Activated CD4-positive, alpha-beta T cell treated with anti-CD3 and anti-CD28 coated beads, Interleukin-10, Interleukin-2, amounts not matched to agents 100 ng/mL and 50 ng/mL, durations not matched to agents 16 hours and 8 hours (primary cell): ENCODE measurements at places on chromosomes 3 and 15.

DNA sequence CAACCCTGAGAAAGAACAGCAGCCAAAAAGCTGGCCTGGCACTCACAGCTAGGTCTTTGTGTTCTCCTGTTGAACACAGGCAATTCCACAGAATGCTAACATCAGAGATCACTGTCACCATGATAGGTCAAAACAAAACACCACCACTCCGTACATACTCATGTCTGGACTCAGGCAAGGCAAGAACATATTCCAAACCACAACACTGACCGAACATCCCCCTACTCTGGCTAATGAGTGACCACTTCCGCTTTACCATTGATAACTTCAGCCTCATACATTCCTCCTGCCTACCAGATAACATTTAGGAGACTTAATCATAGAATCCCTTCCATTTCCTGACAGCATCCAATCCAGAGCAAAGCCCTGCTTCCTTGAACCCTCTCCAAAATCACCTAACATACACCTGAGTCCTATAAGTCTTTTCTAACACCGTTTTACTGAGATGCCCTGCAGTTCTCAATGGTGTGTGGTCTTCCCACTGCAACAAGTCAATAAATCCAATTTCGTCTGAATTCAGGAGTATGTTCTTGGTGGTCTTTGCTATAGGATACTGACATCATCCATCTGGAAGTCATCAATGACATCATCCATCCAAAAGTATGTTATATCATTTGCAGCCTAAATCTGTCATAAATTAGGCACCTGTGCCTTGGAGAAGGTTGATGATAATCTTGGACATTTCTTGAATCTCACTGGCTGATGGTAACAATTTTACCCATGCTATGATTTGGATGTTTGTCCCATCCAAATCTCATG, 23.7 kb downstream of the RIOX2 start:
- DNase-seq = no peak

DNA sequence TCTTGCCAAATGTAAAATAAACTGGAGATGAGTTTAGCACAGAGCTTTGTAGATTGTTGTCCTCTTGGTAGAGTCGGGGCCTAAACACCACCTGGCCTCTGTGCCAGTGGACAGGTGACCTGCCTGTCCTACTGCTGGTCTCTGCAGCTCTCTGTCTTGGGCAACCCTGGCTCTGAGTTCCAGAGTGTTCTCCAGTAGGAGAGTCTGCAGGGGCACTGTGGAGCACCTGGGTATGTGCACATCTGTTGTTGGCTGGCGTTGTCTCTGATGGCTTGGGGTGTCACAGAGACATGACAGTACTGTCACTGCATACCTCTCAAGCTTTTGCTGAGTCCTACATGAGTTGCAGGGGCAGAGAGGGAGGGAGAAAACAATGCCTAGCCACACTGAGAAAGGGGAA, 112.6 kb downstream of the IGF1R start:
- DNase-seq = no peak

DNA sequence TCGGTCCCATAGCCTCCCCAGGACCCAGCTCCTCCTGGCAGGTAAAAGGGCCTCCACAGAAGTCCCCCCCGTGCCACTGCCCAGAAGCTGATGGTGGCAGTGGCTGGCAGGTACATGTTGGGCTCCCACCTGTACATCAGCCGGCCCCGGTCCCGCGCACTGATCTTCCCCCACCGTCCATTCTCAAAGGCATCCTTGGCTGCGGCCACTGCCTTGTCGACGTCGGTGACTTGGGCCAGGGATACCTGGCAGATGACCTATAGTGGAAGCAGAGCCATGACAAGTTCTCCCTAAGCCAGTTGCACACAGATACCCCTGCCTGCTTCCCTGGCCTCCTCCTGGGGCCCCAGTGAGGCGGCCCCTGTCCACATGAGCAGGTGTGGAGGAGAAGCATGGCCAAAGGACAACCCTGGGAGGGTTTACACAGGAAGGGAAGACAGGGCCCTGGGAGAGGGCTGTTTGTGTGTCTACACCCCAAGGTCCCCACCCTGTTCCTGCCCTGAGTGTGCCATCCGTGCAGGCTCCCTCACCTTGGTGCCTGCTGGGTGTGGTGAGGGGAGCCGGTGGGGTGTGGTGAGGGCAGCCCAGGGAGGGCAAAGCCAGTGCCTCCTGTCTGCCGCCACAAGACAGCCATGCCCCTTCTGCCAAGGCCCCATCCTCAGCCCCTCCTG, 44.8 kb downstream of the ALDH1L1 start:
- no peak for DNase-seq

DNA sequence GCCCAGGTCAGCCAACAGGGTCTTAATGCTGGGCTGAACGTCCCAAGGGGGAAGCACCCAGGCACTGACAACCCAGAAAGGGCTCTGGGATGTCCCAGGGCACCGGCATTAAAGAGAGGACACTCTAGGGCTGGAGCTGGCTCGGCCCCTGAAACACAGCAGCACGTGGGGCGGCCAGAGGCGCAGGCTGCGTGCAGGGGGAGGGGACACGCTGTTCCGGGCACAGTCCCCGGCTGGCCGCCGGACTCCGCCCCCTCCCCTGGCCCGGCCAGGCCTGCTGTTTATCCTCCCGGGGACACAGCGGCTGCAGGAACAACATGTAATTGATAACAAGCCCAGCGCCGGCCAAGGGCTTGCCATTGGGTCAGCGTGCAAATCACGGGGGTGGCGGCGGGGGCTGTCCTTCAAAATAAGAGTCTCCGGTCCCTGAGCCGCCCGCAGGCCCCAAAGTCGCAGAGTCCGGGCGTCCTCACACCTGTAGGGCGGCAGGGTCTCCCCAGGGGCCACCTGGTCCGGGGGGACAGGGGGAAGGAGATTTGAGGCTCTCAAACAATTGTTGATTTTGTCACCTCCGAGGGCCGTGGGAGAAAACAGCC, 1.3 kb downstream of the KLF15 start:
- DNase-seq = no peak

DNA sequence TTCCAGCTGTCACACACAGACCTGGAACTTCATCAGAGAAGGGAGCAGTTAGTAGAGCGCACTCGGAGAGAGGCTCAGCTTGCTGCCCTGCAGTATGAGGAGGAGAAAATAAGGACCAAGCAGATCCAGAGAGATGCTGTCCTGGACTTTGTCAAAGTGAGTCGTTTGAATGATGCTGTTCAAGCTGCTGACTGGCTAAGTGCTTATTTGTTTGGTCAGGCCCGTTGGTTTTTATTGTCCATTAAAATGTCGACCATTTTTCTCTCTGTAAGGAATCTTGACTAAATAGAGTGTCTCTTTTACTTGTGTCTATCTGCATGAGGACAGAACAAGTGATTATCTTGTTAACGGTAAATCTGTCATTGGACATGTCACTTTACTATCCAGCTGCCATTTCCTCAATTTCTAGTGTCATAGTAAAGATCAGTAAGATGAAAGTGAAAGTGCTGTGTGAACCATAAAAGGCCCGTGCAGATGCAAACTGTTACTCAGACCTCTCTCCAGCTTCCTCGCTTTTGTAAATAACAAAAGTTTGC, 56.9 kb downstream of the LRCH3 start:
- DNase-seq = peak; percentile 71
